ENCODE measurements at places on chromosomes 4 and X.

DNA sequence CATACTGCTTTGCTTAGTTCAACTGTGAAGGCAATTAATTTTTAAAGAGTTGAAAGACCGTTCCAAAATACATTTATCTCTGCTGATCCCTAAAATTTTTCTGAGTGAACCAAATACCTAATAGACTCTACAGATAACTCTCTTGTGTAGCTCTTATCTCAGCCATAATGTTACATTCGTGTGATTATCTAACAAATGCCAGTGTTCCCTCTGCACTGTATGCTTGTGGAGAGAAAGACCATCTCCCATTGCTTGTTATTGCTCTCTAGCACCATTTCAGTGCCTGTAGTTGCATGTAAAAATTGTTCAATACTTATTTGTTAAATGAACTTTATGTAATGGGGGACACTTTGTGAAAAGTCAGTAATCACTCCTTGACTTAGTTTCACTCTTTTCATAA is 81.3 kb upstream of the ATOH1 start:
- DNase-seq: no peak

DNA sequence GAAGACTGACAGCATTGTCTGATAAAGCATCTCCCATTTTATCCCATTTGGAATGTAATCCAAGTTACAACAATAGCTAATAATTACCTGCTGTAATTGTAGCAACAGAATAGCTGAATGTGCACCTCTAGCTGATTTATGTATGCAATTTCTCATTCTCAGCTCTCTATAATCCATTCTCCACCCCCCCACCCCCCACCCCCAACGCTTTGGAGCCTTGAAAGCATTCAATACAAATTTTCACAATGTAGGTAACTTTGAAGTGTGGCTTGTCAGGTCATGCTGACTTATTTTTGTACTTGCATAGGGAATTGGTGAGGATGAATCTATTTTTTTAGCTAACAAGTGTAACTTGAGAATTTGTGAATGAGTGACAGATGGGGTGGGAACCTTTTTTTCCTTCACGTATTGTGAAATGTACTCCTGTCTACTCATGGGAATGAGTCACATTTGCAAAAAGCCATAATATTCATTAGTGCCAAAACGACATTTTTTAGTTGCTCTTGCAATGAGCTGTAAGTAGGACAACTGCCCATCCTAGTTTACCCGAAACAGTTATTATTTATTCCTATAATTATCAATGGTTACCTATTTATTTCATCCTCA is 159.3 kb downstream of the PALLD start:
- no peak for DNase-seq

GRCh38 chrX:8632924-8633323 is 99.0 kb downstream of the ANOS1 start:
- DNase-seq: no peak

DNA sequence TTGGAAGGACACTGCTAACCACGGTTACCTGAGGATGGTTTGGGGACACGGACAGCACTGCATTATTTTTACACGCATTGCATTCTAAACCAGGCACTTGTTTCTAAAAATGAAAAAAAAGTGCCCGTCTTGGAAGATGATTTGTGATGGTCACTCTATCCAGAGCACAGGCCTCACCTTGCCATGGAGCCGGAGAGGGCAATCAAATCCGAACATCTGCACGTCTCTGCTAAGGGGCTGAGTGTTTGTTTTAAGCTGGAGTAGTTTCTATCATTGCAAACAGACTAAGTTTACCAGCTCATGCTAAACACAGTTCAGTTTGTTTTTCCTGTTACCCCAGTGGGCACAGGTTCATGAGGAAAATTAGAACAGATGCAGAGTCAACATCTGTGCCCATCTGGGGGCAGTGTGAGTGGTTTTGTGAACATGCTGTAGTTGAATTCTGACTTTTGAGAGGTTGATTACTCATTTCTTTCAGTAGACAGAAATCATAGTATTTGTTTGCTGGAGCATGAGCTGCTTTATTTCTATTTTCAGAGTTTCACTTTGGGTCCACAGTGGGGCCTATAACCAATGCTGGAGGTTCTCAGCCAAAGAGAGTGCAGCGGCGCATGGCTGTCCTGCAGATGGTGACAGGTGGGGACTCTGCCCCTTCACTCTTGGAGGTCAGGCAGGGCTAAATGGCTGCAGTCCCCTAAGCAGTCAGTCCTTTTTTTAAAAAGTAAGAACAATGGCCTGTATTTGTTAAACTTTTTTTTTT is 65.4 kb upstream of the ENPP6 start:
- no peak for DNase-seq

DNA sequence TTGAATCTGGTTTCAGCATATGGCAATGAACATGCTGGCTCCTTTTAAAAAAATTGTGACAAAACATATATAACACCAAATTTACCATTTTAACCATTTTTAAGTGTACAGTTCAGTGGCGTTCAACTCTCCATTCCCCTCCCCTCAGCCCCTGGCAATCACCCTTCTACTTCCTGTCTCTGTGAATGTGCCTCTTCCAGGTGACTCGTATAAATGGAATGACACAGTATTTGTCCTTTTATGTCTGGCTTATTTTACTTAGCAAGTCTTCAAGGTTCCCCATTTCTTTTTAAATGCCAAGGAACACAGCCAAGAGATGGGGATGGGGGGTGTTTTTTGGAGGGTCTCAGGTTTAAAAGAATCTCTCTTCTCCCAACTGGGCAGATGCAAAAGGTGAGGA is 35.4 kb upstream of the BCLAF3 start:
- peak; percentile 63 for DNase-seq

- DNase-seq: no peak
Observed at GRCh38 chrX:107596651-107597050, 31.7 kb upstream of the PRPS1 start.

- DNase-seq: no peak
Observed at GRCh38 chrX:75596178-75596577, 73.3 kb upstream of the ZDHHC15 start.

DNA sequence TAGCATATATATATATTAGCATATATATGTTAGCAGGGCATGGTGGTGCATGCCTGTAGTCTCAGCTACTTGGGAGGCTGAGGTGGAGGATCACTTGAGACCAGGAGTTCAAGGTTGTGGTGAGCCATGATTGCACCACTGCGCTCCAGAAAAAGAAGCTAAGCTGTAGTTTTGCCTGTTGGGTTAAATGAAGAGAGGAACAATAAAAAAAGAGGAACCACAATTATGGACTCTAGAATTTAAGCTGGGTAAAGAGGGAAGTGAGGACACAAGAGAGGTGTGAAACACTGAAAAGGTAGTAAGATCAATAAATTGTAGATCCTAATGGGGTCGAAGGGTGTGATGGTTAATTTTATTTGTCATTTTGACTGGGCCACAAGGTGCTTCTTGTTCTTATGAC is 40.5 kb upstream of the HSD17B10 start:
- DNase-seq: no peak
